SK-N-MC (cell line): ENCODE measurements at places on chromosomes 11 and 22.

DNA sequence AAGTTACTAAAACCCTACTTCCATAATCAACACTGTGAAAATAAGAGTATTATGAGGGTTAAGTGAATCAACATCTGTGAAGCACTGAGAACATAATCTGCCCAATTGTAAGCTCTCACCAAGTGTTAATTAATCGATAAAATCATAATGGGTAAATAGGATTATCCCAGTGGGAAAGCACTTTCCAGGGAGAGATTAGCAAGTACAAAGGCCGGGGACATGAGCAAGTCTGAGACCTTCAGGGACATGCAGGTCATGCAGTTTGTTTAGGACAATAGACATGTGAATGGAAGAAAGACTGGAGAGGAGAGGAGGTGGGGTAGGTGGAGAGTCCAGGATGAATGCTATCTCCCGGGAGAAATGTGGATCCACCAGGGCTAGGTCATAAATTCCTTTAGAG is 57.8 kb upstream of the FIBIN start:
- DNase-seq: no peak

DNA sequence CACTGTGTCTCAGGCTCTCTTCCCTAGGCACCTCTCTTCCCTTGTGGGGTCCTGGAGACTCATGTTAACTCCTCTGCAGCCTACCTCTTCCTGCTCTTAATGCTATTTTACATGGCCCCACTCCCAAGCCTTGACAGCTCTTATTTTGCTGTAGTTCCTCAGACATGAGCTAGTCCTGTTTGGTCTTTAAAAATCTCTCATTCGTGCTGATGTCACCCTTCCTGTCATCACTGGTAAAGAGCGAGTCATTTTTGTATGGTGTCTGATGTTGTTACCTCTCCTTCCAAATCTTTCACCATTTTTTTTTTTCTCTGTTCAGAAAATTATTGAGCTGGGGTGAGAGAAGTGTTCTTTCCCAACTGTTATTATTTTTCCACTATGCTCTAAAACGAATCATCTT is 84.8 kb upstream of the ZBED5 start:
- DNase-seq: no peak

- no peak for DNase-seq
Observed at GRCh38 chr22:35957589-35957988, 71.0 kb downstream of the RBFOX2 start.

DNA sequence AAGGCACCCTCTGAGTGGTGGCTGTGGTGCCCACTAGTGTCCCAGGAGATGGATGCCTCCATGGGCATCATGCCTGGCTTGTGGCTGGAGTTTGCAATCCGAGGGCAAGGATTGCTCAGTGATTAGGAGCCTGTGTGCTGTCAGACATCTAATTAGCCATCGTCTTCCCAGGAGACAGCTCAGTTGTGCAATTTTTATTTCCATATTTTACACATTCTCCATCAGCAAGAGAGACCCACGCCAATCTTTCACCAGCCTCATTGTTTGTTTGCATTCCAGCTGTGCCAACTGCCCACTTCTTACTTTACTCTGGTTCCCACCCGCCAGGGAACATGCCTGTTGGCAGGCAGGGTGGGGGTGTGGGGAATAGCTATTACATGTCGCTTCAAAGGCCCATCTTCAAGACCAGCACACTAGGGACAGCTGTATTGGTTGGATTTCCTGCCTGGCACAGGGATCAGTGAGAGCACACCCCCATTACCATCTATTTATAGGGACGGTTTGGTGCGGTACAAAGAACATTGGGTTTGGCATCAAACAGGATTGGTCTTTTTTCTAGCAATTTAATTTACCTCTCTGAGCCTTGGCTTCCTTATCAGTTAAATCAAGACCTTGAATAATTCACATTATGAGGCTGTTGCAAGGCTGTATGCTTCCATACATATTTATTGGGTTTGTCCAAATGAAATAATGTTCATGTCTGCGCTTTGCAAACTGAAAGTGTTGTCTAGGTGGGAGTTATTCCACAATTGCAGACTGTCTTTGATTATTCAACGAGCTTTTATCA is 80.7 kb upstream of the NAV2 start:
- DNase-seq: no peak

DNA sequence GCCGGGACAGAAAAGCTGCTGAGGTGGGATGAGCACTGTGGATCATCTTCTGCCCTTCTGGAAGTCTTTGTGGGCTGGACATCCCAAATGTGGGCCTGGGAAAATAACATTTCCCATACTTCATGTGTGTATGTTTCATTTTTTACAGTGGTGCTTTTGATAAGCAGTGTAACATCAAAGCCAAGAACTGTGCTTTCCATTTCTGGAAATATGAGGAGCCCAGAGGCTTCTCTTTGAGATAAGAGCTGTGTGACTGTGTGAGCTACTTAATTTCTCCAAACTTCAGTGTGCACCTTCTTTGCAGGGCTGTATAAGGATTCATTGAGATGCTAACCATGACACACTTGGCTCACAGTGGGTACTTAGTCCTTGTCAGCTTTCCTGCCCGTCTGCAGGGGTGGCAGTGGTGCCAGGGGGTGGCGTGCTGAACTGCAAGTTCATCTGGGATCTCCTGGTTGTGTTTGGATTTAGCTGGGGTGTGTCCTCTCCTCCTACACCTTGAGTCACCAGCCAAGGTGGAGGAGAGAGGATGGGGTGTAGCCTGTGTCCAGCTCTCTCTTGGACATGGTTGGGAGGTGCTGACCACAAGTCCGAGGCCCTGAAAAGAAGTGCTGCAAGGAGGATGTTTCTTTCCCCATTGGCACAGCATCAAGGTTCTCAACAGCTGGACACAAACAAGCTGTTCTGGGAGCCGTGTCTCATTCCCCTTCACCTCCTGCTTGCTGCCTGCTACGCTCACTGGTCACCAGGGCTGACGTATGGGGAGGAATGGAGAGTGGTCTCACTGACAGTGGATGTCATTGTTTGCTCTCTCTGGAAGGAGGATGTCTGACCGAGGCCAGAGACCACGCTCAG is 139.4 kb downstream of the TEAD1 start:
- no peak for DNase-seq

DNA sequence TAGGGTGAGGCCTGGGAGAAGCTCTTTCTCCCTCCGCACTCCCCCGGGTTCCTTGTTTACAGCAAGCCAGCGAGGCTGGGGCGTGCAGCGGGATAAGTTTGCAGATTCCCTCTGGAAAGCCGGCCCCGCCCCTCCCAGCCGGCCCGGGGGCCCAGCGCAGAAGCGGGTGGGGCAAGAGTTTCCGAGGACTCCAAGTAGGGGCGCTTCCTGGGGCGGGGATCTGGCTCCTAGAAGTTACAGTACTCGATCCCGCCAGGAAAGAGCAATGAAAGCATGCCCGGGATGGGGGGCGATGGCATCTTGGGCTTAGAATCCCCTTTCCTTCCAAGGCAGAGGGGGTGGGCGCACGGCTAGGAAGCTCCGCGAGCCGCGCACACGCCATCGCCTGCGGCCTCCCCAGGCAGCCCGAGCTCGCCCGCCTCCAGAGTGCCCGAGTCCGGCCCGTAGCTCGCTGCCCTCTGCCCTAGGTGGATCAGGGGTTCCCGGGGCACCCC is 385 bp downstream of the TST start:
- DNase-seq: no peak

DNA sequence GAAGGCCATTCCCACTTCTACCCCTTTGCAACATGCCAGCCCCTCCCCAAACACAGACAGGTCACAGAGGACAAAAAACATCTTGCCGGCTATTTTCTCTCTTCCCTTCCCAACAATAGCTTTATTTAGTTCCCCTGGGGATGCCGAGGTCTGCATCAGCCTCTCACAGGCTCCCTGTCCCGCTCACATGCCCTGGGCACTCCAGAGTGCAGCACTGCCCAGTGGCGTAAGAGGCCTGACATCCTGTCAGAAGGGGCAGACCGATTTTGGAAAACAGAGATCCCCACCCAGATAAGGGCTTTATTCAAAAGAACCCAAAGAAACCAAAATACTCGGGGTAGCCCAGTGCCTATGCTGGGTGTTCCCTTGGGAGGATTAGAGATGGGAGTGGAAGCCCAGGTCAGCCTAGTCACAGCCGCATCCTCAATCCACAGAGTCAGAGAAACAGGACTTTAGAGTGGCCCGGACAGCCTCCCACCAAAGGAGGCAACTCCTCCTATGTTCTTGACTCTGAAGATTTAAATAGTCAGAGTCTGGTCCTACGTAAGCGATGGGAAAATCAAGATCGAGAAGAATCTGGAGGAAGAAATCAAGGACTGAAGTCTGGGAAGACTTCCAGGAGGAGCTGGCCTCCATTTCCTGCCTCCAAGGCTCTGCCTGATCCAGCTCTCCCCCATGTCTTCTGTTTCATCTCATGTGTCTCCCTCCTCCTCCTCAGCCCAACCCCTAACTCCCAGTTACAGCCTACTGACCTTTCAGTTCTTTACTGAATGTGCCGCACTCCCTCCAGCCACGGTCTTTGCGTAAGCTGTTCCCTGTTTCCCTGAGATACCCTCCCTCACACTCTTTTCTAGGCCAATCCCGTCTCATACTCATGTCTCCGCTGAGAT is 129.3 kb downstream of the FBXO7 start:
- DNase-seq: no peak

DNA sequence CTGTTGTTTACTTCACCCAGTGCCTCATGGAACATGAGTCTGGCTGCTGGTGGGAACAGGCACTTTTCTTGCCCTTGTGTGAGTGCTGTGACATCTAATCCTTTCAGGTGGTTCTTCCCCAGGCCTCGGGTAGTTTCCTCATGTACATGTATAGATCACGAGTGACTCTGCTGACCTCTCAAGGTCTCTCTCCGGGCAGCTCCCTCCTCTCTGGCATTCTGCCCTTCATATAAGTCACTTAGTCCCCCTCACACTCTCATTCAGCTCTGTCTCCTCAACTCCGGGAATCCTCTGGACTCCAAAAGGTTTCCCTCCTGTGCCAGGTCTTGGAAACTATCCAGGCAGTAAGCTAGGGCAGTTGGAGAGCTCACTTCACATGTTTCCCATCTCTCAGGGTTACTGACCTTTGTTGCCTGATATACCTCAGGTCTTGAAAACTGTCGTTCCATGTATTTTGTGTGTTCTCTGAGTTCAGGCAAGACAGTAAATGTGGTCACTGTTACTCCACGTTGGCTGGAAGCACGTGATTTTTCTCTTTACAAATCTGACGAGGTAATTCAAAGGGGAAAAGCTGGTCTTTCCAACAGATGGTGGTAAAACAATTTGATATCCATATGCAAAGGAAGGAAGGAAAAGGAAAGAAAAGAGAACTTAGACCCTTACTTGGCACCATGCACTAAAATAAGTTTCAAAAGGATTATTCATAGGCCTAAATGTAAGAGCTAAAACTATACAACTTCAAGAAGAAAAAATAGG is 40.5 kb upstream of the PITPNB start:
- DNase-seq: no peak

GRCh38 chr11:20599221-20600019 is at the start of gene SLC6A5:
Gene SLC6A5, plus strand, starts transcription at chr11:20599608. Its CDS starts 65 bp downstream, at chr11:20599673.
- DNase-seq: no peak

- no peak for DNase-seq
Observed at GRCh38 chr11:4087551-4087950, 7.0 kb upstream of the RRM1 start.
